ENCODE measurements at places on chromosomes 16 and 17.
A peak's percentile ranks its signal among the peaks of the same experiment; 100 is the strongest.

GRCh38 chr17:10807704-10808128 lies 3.8 kb upstream of the TMEM238L start:
- no peaks in the 10 kb centered on the region for H3K36me3 ChIP-seq
- H3K27ac ChIP-seq, result no peak overlapping the region
- no peak overlapping the region for H3K4me3 ChIP-seq
- DNase-seq, result no peak

GRCh38 chr17:14058051-14058450 lies 11.3 kb upstream of the COX10 start:
- no peaks in the 10 kb centered on the region for H3K36me3 ChIP-seq
- H3K27me3 ChIP-seq, result no peaks in the 10 kb centered on the region
- H3K4me3 ChIP-seq, result no peak overlapping the region
- peak; percentile 35 for DNase-seq
- H3K27ac ChIP-seq, result no peak overlapping the region

GRCh38 chr16:52456368-52456767 lies 90.6 kb downstream of the TOX3 start:
- no peaks in the 10 kb centered on the region for H3K4me1 ChIP-seq
- H3K4me3 ChIP-seq, result no peak overlapping the region
- H3K27me3 ChIP-seq, result no peaks in the 10 kb centered on the region
- H3K27ac ChIP-seq, result no peak overlapping the region
- no peak for DNase-seq

DNA sequence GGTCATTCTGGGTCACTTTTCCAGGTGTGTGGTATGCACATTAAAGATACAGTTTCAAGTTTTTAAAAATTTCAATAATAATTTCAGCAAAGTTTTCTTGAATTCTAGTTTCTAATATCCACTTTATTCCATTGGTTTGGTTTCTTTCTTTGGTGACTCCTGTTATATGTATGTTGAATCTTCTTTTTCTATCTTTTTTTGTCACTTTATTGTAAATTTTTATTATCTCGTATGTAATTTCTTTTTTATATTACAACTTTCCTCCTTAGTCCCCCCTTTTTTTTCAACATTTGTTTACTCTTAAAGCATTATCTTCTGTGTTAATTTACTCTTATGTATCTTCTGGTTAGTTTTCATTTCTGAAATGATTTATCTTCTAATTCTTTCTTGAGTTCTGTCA lies 57.5 kb downstream of the NF1 start:
- H3K27me3 ChIP-seq, result no peaks in the 10 kb centered on the region
- H3K4me1 ChIP-seq, result no peaks in the 10 kb centered on the region
- H3K4me3 ChIP-seq, result no peak overlapping the region

DNA sequence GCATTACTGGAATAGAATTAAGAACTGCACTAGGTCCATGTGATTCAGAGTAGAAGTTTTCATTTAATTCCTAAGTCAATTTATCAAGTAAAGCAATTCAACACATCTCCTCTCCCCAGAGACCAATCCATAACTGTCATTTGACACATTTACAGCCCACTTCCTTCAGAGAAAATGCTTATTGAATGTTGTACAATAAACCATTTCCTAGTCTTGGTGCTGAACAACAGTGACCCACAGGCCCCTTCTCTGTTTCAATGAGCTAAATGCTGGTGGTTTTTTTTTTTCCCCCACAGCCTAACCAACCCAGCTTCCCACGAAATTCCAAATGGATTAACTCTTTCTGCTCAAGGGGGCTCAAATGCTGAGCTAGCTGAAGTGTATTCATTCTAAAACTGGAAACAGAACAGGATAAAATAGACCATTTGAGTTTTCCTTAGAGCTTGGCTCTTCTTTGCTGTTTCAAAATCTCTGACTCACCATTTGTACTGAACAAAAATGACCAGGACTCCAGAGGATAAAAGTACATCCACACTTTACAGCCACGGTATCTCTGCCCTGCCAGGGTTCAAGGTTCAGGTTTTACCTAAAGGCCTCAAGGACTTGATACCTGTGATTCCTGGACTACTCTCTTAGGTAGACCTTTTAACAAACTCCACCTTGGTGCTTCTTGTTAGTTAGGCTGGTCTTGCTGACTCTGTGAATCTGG lies 62.3 kb downstream of the TMEM100 start:
- H3K36me3 ChIP-seq, result no peaks in the 10 kb centered on the region
- H3K4me3 ChIP-seq, result no peak overlapping the region
- H3K4me1 ChIP-seq, result peaks cover 18% of the 10 kb centered on the region
- peak; percentile 35 for DNase-seq
- H3K27ac ChIP-seq, result peak overlapping the region; percentile 2
- H3K27me3 ChIP-seq, result no peaks in the 10 kb centered on the region

GRCh38 chr16:26992666-26993349 lies 73.9 kb upstream of the C16orf82 start:
- no peaks in the 10 kb centered on the region for H3K4me1 ChIP-seq
- no peak overlapping the region for H3K27ac ChIP-seq

- DNase-seq, result no peak
- no peaks in the 10 kb centered on the region for H3K27me3 ChIP-seq
- no peak overlapping the region for H3K4me3 ChIP-seq
- no peaks in the 10 kb centered on the region for H3K36me3 ChIP-seq
These were observed 131.1 kb downstream of the ZNF423 start for GRCh38 chr16:49724774-49725173.

GRCh38 chr17:62147284-62147683 lies 82.2 kb upstream of the MED13 start:
- no peaks in the 10 kb centered on the region for H3K27me3 ChIP-seq
- H3K4me3 ChIP-seq, result no peak overlapping the region
- H3K4me1 ChIP-seq, result no peaks in the 10 kb centered on the region
- no peak overlapping the region for H3K27ac ChIP-seq

DNA sequence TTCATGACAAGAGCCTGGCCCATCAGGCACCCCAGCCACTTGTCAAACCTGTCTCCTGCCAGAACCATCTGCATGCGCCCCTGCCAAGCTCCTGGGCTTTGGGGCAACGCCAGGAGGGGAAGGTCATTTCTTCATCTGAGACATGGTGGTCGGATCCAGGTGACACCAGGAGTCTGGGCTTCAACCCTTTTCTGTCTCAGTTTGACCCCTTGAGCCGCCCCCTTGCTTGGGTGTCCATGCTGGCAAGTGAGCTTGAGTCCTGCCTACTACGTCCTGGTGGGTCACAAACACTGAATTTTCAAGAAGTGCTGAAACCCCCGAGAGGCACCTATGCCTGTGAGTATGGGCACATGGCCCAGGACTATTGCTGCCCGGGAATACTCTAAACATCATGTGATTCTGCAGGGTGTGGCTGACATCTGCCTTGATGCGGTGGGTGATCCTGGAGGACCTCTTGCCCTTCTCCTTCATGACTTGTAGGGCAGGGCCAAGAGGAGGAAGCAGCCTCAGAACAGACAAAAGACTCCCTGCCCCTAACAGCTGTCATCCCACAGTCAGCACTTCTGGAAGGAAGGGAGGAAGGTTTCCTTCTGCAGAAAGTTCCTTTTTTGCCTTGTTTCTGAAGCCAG lies 43.4 kb downstream of the TNFRSF13B start:
- H3K36me3 ChIP-seq, result no peaks in the 10 kb centered on the region
- DNase-seq, result no peak
- no peak overlapping the region for H3K4me3 ChIP-seq
- H3K27me3 ChIP-seq, result no peaks in the 10 kb centered on the region
- H3K27ac ChIP-seq, result peak overlapping the region; percentile 62

DNA sequence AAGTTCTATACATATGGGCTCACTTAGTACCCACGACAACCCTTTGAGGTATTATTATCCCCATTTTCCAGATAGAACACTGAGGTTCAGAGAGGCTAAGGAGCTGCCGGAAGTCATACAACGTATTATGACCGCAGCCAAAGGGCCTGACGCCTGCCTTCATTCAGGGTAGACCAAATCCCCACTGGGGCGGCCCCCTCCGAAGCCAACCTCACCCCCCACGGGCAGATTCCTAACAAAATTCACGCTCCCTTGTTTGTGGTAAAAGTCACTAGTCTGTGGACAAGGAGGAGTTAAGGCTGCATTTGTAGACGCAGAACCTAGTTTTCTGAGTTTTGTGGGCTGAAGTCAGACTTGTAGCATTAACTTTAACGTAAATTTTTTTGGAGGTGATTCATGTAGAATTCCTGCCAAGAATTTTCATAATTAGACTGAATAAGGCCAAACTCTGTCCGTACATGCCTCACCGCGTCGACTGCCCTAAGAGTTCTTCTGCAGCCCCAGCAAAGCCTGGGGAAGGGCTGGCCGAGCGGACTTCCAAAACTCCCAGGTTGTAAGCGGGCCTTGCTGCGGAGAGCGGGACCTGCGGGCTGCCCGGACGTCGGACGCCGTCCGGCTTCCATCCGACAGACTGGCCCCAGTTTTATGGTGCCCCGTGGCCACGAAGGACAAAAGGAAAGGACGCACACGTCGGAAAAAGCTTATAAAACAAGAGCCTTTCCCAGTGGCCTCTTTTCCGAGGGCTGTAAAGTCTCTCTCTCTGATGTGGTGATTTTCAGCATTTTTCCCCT lies 75.7 kb downstream of the NXN start:
- H3K4me3 ChIP-seq, result no peak overlapping the region
- H3K27me3 ChIP-seq, result no peaks in the 10 kb centered on the region
- H3K36me3 ChIP-seq, result no peaks in the 10 kb centered on the region
- H3K4me1 ChIP-seq, result peaks cover 8% of the 10 kb centered on the region
- no peak for DNase-seq
- peak overlapping the region; percentile 52 for H3K27ac ChIP-seq

DNA sequence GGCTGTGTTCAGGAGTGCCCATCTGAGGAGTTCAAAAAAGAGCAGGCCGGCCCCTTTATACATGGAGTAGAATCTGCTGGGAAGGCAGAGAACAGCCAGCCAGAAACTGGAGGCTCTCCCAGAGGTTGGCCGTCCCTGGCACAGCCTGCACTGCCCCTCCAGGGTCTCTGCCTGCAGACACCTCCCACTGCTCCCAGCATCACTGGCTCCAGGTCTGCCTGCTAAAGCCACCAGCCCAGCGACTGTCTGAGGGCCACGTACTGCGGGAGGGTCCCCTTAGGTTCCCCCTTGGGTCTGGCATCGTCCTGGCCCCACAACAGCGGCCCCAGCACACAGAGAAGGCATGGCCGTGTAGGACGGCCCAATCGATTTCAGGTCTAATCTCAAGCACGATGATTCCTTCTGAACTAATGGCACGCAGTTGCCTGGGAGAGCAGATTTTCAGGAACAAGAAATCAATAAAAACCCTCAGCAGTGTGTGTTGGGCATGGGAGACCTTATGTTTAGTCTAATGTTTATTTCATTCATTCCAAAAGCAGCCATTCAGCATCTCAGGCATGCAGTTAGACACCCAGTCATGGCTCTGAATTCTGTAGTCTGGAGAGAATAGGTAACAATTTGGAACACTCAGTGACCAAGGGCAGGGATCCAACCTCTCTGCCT lies 95.6 kb downstream of the PGS1 start:
- H3K4me1 ChIP-seq, result no peaks in the 10 kb centered on the region
- no peak overlapping the region for H3K4me3 ChIP-seq
- H3K27ac ChIP-seq, result no peak overlapping the region

Data from cardiac muscle cell (in vitro differentiated cells and primary cell).